ENCODE measurements at places on chromosomes 2 and 18.

DNA sequence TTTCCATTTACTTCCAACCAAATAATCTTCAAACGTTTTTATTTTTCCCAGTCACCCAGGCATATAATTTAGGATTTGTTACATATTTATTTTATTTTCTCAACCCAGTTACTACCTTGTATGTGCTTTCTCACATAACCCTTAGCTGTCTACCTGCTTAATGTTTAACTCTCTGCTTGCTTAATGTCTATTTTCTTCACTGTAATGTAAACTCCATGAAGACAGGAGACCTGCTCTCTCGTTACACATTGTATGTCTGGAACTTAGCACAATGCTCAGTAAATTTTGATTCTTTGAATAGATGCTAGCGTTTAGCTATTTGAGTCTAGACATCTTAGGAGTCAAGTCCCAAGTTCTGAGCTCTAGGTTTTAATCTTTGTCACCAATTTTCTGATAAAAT, 70.2 kb downstream of the RBBP8 start:
- DNase-seq = no peak

DNA sequence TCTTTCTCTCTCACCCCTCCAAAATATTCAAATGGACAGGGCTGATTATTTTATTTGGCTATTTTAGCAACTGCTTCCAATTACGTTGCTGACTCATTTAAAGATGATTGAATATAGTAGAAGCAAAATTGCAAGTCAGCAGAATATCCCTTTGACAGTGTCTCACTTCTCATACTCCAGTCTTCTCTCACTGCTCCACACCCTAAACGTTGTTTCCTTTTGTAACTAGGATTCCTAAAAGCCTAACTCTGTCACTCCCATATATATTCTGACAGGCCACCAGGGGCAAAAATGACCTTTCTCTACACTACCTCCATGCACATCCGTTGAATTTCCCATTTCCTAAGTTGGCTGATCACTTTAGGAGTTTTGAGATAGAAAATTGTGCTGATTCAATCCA, 351.1 kb downstream of the RND3 start:
- DNase-seq = no peak

GRCh38 chr18:11146947-11147345, 2.4 kb downstream of the PIEZO2 start:
- no peak for DNase-seq

GRCh38 chr2:53949457-53949856, 21.3 kb downstream of the PSME4 start:
- DNase-seq = no peak

GRCh38 chr2:97845133-97845532, 131.8 kb downstream of the ZAP70 start:
- DNase-seq = no peak

DNA sequence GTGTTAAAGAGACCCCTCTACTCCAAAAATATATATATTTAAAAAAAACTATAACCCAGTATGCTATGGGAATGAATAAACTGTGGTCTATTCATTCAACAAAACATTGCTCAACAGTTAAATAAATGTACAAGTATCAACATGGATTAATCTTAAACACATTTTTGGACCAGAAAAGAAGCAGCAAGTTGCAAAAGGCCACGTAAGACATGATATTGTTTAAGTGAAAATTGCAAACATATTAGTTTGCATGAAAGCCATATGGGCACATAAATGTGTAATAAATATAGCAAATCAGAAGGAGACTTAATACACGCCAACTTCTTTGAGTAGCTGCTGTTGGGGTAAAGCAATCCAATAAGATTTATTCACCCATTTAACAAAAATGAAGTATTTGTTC, 321.5 kb downstream of the FBXO15 start:
- DNase-seq = no peak

- no peak for DNase-seq
Measured at GRCh38 chr18:77049938-77050337, 82.6 kb downstream of the MBP start.

GRCh38 chr2:75403991-75404428, 156.7 kb downstream of the EVA1A start:
- no peak for DNase-seq

DNA sequence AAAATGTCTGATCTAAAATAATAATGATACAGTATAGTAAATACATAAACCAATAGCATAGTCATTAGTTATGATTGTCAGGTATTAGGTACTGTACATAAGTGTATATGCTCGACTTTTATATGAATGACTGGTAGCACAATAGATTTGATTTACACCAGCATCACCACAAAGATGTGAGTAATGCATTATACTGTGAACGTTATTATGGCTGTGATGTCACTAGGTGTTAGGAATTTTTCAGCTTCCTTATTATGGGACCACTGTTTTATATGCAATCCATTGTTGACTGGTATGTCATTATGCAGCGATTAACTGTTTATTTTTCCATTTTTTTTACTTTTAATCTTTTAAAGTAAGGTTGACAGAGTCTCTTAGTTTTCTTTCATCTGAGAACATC, 23.7 kb downstream of the ATP9B start:
- no peak for DNase-seq

DNA sequence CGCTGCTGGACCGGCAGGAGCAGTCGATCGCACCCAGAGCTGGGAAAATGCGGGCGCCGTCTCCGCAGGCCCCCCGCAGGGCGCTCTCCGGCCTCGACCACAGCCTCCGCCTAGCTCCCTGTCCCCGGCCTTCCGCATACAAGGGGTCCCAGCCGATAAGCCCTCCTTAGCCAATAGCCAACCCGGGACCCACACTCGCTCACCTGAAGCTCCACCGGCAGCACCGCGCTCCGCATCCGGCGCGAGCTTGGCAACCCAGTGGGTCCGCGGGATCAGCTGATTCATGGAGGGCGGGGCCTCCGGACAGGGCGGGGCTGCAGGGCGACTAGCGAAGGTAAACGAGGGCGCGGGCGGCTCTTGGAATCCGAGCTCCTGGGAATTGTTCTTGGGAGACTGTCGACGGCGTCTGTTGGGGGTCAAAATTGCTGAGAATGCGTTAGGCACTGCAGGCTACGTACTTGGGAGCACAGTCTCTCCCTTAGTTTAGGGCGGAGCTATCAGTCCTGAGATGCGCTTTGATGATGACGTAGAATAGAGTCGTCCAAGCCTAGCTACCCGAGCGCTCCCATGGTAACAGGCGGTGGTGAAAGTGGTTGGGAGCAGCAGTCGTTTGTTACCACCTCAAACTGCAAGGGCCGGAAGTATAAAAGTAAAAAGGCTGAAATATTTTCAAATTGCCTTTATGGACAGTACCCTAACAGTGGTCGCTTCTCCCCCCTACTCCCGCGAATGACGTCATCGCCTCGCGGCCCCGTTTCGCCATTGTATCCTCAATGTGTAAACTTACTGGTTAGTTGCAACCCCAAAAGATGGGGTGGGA, at the start of gene ALS2:
Gene ALS2 (minus strand): TSS at position 260 of the 820 bp plus-strand sequence. CDS start 12,048 bp downstream, outside the sequence.
- DNase-seq = peak; percentile 89

DNA sequence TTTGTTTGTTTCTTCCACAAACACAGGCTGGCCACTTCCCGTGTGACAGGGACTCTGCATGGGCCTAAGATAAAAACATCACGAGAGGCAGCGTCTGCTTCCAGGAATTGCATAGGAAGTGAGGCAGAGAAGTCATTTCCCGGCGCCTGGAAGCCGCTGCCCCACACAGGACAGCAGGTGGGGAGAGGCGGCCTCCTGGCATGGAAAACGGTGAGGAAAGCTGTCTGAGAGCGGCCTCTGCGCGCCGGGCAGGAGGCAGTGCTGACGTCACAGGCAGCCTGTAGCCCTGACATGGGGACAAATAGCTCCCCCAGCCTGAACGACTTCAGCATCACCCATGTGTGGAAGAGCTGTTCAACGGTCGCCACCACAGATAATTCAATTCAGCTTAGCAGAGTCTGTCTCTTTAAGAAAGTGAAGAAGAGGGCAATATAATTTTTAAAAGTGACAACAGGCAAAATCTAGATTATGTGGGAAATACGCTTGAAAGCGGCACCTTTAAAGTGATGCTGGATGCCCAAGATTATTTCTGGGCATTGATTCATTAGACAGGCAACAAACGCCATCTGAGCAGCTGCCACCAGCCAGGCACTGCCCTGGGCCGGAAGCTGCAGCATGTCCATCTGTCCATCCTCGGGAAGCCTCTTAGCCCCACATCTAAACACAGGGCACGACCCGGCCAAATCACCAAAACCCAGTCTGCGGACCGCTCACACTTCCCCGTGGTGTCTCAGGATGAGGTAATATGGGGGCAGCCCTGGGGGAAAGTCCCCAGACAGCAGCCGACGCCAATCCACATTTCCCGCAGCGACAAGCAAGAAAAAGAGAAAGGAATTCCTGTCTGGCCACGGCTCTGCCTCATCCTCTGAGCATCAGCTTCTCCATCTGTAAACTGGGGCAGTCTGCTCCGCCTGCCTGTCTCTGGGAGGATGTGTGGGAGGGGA, 138.9 kb downstream of the PXDN start:
- DNase-seq = no peak

DNA sequence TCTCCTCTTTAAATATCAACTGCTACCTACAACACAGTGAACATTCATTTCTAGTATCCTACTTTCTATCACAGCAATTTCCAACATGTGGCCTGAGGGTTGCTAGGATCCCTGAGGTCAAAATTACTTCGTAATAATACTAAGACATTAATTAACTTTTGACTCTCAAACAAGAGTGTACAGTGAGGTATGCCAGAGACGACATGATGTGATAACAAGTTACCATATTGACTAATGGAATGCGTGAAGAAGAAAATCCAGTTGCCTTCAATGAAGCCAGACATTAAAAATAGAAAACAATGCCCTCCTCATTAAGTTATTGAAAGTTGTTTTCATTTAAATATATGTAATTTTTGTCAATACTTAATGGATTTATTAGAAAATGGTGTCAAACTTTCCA, 13.1 kb downstream of the ORC2 start:
- DNase-seq = no peak

GRCh38 chr18:54260396-54261072, 8.8 kb upstream of the POLI start:
- no peak for DNase-seq

DNA sequence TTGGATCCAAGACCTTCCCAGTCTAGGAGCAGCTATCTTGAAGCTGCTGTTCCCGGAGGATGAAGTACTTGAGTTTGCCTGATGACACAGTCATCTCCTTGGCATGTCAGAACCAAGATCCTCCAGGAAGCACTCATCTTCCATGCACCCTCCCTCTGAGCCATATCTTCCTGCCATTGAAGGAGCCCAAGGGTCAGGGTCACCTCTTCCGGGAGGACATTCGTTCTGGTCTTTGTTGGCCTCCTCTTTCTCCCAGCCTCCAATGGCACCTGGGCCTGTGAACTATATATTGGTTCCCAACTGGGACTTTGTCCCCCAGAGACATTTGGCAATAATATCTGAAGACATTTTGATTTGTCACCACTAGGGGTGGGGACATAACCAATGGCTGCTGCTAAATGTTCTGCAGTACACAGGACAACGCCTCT, 4.2 kb upstream of the MYO7B start:
- DNase-seq = no peak

DNA sequence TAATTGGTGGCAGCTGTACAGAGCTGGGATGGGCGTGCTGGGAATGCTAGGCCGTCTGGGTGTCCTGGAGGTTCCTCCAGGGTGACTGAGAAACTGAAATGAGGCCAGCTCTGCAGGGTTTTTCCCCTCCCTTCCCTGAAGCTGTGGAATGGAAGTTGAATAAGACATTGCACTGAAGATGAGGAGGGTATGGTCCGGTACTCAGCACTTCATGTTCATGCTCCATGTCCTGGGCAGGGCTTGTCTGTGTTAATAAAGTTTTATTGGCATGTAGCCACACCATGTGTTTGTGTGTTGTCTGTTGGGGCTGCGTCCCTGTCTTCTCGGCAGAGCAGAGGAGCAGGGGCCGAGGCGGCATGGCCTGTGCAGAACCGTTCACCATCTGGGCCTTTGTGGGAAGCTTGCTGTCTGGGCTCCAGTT, 154.0 kb downstream of the LDLRAD4 start:
- DNase-seq = no peak

GRCh38 chr2:198465970-198466369, 661.6 kb downstream of the PLCL1 start:
- DNase-seq = no peak

DNA sequence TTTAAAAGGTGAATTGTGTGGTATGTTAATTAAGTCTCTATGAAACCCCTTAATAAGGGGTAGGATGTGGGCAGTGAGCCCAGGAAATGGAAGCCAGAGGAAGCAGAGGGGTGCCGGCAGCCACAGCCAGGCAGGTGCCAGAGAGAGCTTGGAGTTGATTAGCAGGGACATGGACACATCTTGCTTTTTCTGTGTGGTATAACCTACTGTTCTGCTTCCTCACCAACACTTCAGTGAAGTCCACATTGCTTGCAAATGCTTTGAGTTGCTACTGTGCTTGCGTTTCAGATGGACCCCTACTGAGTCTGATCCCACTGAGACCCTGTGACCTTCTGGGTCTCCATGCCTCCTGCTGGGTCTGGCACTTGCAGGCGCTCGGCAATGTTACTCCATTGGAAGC, 30.3 kb upstream of the ARHGEF4 start:
- DNase-seq = no peak

GRCh38 chr2:164967781-164968228, 12.5 kb upstream of the SLC38A11 start:
- no peak for DNase-seq
